ENCODE measurements at places on chromosomes 16 and 17. TPM values are rescaled to one million over a fixed set of nuclear protein-coding genes. Genes with fewer than 3 reads are reported as not detected.

The TVP23B gene
- polyA plus RNA-seq: 53.1 TPM

The C17orf107 gene
- polyA plus RNA-seq: 2.0 TPM

The LGALS9B gene
- not detected for polyA plus RNA-seq

The GPR179 gene
- polyA plus RNA-seq: not detected

The SOST gene
- polyA plus RNA-seq: not detected

The IRX5 gene
- not detected for polyA plus RNA-seq
